ENCODE measurements at places on chromosomes 7 and 10.

DNA sequence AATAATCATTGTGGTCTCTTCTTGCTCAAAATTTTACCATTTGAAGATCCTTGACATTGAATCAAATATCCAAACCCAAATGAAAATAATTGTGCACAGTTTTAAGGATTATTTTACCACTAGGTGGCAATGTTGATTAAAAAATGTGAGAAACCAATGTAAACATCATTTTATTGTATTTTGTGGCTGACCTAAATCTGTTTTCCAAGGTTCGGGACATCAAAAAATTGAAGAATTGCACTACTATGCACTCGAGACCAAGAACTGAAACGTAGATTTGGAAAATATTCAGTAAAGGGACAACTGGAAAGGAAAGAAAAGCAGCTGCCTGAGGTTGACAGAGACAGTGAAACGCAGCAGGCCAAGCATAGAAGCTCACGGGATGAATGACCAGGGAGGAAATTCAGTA is 259.3 kb downstream of the SNX13 start:
- DNase-seq = peak; percentile 61

- no peak for DNase-seq
Observed at GRCh38 chr7:31076051-31076450, 23.9 kb downstream of the ADCYAP1R1 start.

- DNase-seq = no peak
Observed at GRCh38 chr10:58951746-58952145, 224.7 kb upstream of the PHYHIPL start.

GRCh38 chr7:117995850-117996650 is 122.8 kb upstream of the CTTNBP2 start:
- no peak for DNase-seq

GRCh38 chr10:82091413-82091812 is 216.4 kb downstream of the NRG3 start:
- DNase-seq = no peak

DNA sequence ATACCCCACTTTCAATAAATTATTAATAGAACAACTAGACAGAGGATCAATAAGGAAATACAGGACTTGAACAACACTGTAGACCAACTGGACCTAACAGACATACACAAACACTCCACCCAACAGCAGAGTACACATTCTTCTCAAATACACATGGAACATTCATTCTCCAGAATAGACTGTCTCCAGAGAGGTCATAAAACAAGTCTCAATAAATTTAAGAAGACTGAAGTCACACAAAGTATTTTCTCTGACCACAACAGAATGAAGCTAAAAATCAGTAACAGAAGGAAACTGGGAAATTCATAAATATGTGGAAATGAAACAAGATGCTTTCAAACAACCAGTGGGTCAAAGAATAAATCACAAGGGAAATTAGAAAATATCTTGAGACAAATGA is 119.8 kb downstream of the SMURF1 start:
- no peak for DNase-seq

GRCh38 chr10:43361547-43362190 is 9.8 kb upstream of the FXYD4 start:
- peak; percentile 32 for DNase-seq

DNA sequence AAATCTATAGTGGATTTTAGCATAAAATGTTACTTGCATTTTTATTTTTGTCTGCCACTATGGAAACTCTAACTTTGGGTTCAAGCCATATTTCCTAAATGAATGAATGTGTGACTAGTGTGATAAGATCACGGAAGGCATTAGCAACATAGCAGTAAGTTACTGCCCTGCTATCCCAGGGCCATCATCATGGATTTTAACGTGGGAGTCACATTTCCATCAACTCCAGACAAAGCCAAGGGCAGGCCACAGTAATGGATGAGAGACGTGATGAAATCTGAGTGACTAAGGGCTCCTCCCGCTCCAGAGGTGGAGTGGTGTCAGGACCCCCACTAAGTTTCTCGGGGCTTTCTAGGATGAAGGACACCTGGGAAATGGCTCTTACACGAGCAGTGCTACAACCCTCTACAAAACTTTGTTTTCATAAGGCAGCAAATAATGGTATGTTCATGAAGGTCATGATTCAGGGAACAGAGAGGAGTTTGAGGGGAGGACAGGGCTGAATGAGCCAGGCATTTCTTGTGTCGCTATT is 34.3 kb downstream of the C10orf120 start:
- no peak for DNase-seq

- peak; percentile 36 for DNase-seq
Observed at GRCh38 chr7:75734586-75735458, 3.9 kb downstream of the HIP1 start.

DNA sequence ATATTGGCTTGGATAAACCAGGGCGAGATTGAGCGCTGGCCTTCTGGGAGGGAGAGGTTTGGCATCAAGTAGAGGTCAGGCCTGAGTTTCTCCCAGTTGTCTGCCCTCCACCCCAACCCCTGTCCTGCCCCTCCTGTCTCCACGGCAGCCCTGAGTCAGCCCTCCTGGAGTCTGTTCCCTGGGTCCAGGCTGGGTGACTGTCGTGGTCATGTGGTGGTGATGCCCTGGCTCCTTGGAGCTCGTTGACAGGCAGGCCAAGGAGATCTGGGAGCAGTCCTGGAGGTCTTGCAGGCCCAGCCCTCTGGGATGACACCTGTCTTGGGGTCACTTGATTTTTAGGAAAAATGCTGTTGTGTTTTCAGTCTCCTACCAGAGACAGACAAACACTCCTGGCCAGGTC is 53.6 kb upstream of the PODXL start:
- DNase-seq = no peak

- DNase-seq = no peak
Observed at GRCh38 chr7:90625051-90625450, 28.9 kb downstream of the CDK14 start.

- DNase-seq = no peak
Observed at GRCh38 chr7:142439739-142440138, 181.9 kb upstream of the PRSS58 start.

GRCh38 chr7:129689995-129690581 is 78.6 kb downstream of the NRF1 start:
- DNase-seq = no peak

DNA sequence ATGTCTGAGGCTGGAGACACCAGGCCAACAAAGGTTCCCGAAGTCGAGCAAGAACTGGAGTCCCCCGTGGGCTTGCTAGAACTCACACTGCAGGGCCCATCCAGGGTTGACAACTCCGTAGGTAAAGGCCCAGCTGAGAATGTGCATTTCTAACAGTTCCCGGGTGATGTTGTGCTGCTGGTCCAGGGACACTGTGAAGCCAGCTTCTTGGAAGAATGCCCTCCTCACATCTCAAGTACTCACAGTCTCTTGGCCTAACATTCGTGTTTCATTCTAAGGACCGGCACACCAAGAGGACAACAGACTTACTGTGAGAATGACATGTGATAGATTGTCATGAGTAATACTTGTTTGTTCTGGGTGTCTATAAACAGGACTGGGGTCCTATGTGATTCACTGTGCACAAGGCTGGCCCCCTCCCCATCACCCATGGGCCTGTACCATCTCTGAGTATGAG is 682.3 kb upstream of the IGFBP3 start:
- no peak for DNase-seq

DNA sequence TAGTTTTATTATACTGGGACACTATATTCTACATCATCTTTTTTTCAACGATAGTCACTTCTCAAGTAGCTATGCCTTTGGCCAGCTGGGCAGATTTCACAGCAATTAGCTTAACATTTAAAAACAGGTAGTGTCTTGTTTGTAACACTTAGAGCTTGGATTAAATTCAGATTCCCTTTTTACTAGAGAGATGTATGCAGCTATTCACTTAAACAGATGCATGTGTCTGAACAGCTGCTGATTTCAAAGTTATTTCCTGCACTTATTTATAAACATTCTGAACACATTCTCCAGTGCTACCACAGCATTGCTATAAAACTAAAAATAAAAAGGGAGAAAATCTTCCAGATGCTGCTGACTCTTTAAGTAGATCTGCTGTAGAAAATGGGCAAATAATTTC is 637.2 kb downstream of the POM121L12 start:
- no peak for DNase-seq
